Prostate gland (tissue), 2 donors: ENCODE measurements at places on chromosomes 11 and 22.

- no peak for DNase-seq
Observed at GRCh38 chr11:9301720-9302119, 12.7 kb downstream of the TMEM41B start.

- no peak for DNase-seq
Observed at GRCh38 chr11:134501406-134502152, 89.5 kb upstream of the B3GAT1 start.

DNA sequence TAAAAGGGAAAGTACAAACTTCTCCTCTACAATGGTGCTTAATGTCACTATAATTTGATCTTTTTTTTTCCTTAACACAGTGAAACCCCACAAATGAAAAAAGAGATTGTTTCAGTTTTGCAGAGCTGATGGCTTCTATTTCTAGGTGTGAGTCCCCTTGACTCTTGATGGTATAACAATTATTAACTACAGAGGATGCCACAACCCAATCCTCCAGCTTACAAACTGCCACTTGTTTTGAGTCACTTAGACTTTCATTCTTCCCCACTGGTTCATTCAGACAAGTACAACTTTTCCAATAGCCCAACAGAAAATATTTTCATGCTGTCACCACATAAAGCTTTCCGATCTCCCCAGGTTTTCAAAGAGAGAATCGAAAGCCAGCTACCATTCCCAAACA, 812.2 kb downstream of the LRRC4C start:
- DNase-seq: no peak

DNA sequence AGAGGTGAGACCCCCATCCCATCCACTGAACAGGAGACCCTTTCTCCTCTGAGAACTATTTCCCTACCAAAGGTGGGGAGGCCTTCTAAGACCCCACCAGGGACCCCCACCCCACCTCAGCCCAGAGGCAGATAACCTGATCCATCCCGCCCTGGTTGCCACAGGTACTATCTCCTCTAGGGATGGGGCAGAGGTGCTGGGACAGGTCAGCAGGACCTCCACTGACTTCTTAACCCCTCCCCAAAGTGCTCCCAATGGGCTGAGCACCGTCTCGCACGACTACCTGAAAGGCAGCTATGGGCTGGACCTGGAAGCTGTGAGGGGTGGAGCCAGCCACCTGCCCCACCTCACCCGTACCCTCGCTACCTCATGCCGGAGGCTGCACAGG, 4.3 kb downstream of the INPPL1 start:
- no peak for DNase-seq

GRCh38 chr11:100793525-100793924, 106.4 kb downstream of the ARHGAP42 start:
- no peak for DNase-seq

DNA sequence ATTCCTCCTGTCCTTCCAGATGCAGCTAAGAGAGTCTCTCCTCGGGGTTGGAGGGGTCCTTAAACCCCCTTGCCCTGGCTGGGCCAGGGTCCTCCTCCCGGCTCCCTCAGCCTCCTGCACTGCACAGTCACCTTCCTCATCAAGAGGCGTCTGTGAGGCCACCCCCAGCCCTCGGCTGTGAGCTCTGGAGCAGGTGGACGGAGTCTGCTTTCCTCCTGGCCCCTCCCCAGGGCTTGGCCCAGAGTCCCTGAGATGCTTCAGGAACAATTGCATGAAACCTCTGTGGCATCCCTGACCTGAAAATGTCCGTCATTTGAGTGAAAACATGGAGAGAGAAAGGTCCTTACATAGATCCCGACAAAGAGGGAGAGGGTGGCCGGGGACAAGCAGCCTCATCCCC, 6.7 kb upstream of the FGF3 start:
- DNase-seq: no peak

GRCh38 chr11:78641541-78641940, 66.9 kb upstream of the NARS2 start:
- no peak for DNase-seq

DNA sequence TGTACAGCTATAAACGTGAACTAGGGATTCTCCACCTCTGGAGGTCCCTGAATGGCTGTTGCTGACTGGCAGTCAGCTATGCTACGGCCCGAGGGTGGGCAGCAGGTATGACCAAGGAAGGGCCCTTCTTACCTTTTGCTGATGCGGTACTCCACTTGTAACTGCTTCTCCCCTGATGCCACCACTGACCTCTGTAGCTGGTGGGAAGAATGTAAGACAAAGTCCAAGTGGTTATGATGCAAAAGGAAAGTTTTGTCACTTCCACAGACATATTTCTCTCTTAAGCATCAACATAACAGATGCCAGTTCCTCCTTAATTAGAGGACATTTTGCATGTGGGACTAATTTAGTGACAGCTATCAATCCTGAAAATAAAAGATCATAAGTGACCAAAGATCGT, 32.2 kb downstream of the P4HA3 start:
- no peak for DNase-seq

DNA sequence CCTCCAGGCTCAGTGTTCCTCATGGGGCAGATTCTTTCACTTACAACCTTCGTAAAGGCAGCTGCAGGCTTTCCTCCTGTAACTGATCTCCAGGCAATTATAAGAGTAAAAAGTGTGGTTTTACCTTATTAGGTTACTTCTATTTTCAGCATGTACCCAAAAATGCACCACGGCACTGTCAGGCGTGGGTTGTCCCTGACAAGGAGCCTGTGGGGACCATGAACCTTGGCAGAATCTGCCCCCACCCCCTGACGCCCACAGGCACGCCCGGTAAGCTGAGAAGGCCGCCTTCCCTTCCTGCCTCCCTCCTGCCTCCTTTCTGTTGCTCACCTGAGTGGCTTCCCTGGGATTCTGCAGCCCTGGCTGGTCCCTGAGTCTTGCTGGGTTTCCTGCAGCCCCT, 1383.3 kb downstream of the TBC1D22A start:
- no peak for DNase-seq

GRCh38 chr11:62433141-62433903, 14.5 kb downstream of the SCGB1A1 start:
- DNase-seq: peak; percentile 39

DNA sequence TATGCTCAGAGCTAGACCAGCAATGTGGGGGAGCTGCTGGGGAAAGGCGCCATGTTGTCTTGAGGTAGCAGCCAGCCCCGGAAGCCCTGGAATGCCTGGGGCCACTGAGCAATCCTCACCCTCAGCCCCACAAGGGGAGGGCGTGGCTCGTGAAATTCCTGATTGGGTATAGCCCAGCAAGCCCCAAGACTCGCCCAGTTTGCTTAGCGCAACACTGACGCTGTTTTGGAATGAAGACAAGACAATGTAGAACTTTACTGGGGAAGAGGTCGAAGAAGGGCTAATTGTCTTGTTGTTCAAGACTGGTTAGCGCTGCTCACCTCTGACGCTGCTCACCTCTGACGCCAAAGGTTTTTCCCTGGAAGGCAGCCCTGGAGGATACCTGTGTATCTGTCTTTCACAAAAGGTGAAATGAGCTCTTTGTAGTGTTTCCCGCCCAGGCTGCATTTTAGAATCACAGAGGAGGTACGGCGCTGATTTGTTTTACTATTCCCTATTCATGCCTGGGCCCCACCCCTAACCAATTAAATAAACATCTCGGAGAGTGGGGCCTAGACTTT, 47.6 kb downstream of the ST3GAL4 start:
- DNase-seq: peak; percentile 38

DNA sequence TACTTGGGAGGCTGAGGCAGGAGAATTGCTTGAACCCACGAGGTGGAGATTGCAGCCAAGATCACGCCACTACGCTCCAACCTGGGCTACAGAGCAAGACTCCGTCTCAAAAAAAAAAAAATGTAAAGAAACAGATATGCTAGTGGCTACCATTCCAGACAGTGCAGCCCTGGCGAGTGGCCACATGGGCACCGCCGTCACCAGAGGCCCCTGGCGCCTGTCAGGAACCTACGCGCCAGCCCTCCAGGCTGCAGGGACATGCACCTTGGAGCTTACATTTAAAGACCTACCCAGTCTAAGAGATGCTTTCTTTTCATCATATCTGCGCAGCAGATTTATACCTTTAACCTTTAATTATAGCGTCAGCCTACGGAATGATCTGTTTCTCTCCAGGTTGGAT, 37.2 kb upstream of the IGSF9B start:
- no peak for DNase-seq

DNA sequence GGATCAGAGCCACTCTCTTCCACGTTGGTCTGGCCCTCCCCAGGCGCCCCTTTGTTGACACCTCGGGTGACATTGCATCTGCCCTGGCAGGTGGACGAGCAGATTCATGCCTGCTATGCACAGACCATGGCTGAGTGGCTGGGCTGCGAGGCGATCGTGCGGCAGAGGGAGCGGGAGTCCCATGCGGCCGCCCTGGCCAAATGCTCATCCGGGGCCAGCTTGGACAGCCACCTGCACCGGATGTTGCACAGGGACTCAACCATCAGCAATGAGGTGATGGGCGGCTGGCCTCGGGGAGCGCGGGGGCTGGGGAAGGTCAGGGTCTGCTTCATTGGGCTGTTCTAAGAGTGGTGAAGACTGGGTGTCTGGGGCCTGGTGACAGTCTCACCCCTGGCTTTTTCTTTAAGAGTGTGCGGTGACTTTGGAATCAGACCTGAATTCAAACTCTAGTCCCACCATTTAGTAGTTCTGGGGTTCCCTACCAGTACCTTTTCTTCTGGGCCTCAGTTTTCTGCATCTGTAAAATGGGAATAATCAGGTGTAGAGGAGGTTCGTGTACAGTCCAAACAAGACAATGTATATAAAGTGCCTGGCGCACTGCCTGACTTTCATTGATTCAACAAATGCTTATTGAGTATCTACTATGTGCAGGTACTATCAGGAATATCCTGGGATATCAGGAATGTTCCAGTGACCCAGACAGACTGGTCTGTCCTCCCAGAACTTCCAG, 53.0 kb downstream of the LHFPL7 start:
- no peak for DNase-seq

- no peak for DNase-seq
Observed at GRCh38 chr22:20068640-20069039, 11.4 kb upstream of the DGCR8 start.

DNA sequence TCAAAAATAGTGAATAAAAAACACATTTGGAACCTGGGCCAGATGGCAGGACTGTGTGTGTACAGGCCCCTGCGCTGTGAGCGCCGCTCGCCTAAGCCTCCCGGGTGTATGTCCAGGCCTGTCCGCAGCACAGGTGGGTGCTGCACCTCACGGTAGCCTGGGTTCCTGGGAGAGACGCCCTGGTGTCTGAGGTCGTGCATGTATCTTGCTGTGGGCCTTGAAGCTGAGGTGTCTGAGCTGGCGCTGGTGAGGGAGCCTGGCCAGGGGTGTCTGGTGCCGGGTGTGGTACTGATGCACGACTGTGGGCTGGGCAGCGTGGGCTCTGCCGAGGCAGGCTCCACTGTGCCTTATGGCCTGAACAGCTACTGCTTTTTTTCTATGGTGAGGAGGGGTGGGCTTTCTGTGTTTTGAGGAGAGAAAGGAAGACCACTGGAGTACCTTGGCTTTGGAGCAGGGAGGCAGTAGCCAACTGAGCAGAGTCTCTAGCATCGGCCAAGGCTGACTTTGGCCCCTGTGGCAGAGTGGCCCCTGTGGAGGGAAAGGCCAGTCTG, 4.2 kb upstream of the ZDHHC8 start:
- no peak for DNase-seq

DNA sequence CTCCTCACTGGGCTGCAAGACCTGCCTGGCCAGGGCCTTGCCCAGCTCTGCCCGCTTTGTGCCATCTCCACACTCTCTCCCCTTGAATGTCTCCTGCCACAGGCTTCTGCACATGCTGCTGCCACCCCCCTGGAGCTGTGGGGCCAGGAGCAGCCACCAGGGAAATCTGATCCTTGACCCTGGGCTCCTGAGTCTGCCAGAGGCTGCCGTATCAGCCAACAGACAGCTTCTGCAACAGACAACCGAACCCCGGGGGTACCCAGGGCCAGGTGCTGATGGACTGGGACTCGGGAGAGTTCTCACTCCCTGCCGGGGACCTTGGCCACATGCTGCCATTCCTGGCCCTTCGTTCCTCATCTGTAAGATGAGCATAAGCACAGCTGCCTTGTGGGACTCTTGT, 3.3 kb upstream of the PPARA start:
- DNase-seq: no peak

GRCh38 chr22:45964372-45964771, 12.6 kb downstream of the WNT7B start:
- DNase-seq: no peak

DNA sequence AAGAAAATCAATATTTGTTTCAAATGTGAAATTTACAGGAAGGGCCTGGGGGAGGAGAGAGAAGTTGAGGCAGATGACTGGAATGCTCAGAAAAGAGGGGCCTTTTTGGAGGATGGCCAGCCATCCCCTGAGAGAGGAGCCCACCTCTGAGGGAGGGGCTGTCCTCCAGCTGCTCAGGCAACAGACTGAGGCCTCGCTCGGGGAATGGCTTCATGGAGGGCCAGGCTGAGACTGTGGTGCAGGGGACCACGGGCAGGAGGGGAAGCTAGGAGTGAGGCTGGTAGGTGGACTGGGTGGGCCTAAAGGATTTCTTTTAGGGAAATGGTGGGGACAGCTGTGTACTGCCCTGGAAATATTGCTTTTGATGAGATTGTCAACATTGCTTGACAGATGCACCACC, 73.5 kb upstream of the CADM1 start:
- no peak for DNase-seq

GRCh38 chr11:64765291-64765850, 5.6 kb upstream of the PYGM start:
- DNase-seq: no peak

DNA sequence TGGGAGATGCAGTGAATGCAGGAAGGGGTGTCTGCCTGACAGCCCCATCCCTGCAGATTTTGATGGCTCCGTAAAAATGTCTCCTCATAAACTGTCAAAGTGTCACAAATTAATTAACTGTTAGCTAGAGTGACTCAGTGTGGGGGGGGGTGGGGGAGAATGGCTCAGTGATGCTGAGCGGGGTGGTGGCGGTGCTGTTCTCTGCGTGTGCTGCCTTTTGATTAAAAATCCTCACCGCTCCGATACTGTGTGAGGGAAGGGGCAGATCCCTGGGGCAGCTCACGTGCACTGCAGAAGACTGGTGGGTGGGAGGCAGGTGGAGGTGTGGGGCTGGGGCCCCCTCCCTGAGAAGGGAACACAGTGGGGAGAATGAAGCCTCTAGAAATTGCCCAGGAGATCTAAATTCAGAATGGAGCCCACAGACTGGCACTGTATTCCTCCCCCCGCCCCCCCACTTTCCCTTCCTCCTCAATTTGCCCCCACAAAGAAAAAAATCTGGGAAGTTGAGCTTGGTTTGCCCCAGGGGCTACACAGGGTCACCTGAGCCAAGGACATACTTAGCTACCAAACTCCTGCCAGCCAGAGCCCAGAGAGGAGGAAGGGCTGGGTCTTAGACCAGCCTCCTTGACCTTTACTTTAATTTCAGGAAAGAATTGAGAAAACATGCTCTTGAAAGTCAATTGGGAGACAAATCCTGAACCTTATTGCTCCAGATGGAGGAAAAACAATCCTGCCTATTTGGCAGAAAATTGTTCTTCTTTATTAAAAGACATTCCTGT, 39.8 kb downstream of the DRD2 start:
- DNase-seq: no peak
